ENCODE measurements at places on chromosomes 16 and 17. TPM values are rescaled to one million over a fixed set of nuclear protein-coding genes. Genes with fewer than 3 reads are reported as not detected.

- no peak for DNase-seq
These were observed 23.4 kb downstream of the SMURF2 start for GRCh38 chr17:64638552-64639203.

DNA sequence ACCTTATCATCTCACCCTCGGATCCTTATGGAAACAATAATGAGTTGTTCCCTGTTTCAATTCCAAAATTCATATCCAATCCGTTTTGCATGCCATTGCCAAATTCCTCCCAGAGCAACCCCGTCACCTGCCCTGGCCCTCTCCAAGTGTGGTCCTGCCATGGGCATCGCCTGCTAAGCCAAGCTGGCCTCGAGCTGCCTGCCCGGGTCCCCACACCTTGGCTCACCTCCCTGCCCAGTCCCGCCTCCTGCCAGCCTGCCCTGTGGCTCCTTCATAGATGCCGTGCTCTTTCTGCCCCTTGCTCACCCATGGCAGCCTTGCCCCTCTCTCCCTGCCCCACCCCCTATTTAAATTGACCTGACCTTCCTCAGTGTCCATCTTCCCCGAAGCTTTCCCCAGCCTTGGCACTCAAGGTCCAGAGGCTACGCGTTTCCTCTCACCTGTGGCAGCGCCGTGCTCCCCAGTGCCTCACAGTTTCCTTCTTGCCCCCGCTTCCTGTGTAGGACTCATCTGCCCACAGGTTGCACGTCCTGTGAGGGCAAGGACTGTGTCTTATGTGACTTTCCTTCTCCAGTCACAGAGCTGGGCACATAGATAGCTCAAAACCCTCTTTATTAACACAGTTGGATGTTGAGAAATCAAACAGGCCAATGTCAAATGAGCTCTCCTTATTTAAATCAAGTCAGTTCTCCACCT, 12.7 kb downstream of the MAPT start:
- DNase-seq: no peak

GRCh38 chr17:56727876-56728617, 105.7 kb downstream of the C17orf67 start:
- DNase-seq: no peak

YPEL3 gene
- 10.5 TPM for total RNA-seq

- DNase-seq: no peak
These were observed 19.9 kb upstream of the ATP2C2 start for GRCh38 chr16:84348386-84348888.

GRCh38 chr16:19088341-19088916, 21.0 kb downstream of the COQ7 start:
- DNase-seq: no peak

DNA sequence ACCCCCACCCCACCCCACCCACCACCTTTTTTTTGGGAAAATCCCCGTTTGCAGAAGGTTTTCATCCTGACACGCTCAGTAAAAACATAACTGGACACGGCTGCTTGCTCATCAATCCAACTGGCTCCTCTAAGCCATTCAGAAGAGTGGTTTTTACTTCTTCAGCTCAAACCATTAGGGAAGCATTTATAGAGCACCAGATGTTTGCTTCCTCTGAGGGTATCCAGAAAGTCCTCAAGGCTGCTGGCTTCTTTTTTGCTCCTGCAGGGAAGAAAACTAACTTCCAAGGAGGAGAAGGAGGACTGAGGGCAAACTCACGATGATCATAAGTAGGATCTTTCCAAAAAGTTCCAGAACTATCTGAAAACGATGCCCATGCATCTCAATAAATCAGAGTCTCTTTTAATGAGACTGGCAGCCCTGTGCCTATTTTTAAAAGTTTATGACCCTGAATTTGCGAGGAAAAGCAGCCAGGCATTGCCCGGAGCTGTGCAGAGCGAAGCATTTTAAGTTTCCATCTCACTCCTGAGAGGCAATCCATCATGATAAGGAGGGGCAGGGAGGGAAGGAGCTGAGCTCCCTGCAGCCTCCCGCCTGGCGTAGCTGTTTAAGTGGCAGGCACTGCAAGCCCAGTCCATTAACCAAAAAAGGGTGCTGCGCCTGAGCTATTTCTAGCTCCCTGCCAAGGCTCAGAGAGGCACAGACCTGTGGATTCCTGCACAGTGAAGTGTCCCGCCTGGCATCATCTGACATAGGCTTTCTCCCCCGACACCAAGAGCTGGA, 146.3 kb upstream of the FOXF1 start:
- DNase-seq: no peak

GRCh38 chr17:34816848-34817247, 144.4 kb downstream of the CCT6B start:
- no peak for DNase-seq

SNX20 gene
- total RNA-seq: not detected

- no peak for DNase-seq
These were observed 1.2 kb downstream of the MAPK7 start for GRCh38 chr17:19379361-19380065.

DNA sequence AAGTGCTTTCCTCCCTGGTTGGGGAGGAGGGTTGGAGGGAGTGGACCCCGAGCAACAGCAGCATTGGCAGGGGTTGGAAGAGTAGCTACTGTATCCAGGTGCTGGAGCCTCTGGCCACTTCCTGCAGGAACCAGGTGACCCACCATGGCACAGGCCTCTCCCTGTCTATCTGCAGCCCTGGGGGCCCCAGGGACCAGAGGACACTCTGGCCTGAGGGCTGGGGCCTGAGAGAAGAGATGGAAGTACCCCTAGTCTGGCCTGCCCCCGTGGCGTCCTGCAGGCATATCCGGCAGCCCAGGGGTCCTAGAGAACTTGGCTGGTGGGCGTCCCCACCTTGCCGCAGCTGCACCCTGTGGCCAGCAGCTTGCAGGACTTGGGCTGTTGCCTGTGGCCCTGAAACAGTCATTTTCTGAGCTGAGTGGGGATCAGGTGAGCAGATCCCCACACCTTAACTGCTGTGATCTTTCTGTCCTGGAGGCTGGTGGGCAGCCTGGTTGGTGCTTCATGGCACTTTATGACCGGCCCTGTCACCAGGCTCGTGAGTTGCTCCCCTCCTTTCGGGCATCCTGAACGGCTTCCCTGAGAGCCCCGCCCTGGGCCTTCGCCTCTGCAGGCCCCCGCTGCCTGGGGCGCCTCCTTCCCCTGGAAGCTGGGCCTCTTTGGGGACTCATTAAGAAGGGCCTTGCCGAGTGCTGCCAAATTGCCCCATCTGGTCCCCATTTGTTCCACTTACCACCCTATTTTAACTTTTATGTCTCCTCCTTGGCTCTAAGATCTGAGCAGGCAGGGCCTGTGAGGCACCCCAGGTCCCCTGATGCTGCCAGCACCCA, 298.6 kb downstream of the SEC14L1 start:
- no peak for DNase-seq

DNA sequence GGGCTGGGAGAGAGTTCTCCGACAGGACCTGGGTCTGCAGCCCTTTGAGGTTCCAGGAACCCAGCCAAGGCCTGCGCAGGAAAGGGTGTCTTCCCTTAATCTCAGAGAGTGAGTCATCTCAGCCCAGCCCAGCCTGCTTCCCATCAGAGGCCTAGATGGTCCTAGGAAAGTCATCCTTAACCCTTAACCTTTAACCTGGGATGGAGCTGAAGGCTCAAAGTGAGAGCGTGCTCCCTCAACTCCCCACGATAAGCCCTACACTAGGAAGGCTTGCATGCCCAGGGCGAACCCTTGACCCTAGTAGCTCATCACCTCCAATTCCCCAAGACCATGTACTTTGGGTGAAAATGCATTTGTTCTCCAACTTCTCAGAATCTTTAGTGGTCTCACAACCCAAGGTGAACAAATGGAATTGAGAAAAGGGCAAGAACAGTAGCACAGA, 4.8 kb upstream of the ATXN7L3 start:
- no peak for DNase-seq

BAHCC1 gene
- total RNA-seq: 4.4 TPM

ODAD4 gene
- total RNA-seq: 0.78 TPM

SEZ6L2 gene
- total RNA-seq: 68.9 TPM
